ENCODE measurements at places on chromosomes 6 and 20.

GRCh38 chr6:128513878-128514277 lies 6.5 kb downstream of the PTPRK start:
- no peak for DNase-seq

DNA sequence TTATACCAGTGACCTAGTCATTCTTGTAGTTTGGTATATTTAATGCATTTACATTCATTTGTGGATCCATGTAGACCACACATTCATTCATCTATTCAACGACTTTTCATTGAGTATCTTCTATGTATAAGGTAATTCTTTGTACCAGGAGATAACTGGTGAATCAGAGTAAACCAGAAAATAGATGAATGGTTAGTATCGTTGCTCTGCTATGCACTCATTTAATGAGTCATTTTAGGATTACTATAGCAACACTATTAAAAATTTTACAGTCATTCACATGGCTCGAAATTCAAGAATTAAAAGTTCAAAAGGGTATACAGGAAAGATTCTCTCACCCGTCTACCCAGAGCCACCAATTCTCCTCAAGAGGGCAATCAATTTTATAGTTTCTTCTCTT lies 26.8 kb downstream of the DOK5 start:
- no peak for DNase-seq

GRCh38 chr20:34083137-34083536 lies 28.9 kb downstream of the EIF2S2 start:
- no peak for DNase-seq

DNA sequence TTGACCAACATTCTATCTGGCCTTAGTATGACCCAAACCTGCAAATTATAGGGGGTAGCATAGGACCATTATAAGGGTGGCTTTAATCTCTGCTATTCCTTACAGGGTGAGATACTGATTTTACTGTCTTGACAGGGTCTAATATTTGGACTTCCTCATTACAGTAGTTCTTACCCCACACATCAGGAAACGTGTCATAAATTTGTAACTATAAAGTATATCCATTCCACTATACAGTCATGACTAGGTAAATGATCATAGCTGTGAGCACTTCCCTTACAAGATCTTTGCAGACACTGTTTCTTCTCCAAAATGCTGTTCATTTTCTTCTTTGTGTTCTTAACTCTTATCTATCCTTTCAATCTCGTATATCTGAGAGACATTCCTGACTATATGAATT lies 518.7 kb upstream of the RNF217 start:
- no peak for DNase-seq

DNA sequence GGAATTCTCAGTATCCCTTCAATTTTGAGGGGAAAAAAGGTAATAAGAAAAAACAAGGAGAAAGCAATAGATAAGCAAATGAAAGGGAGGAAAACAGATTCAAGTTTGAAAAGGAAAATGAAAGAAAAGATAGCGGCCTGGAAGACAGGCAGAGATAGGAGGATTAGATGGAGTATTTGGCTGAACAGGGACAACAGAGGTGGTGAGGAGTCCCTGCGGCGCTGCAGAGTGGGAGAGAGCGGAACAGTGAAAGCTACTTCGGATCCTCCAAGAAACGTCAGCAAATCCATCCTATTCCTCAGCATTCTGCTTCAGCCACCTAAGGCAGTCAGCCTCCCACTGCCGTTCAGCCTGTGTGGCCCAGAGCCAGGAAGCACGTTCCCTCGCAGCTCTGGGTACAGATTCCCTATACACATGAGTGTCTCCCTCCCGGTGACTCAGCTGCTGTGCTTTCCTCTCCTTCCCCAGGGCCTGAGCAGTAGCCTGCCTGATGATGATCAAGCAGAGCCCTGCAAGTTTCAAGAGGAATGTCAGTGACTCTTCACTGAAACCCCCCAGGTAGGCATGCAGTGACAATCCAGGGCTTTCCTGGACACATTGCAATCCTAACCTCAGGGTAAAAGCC lies 43.4 kb upstream of the CDYL start:
- no peak for DNase-seq

DNA sequence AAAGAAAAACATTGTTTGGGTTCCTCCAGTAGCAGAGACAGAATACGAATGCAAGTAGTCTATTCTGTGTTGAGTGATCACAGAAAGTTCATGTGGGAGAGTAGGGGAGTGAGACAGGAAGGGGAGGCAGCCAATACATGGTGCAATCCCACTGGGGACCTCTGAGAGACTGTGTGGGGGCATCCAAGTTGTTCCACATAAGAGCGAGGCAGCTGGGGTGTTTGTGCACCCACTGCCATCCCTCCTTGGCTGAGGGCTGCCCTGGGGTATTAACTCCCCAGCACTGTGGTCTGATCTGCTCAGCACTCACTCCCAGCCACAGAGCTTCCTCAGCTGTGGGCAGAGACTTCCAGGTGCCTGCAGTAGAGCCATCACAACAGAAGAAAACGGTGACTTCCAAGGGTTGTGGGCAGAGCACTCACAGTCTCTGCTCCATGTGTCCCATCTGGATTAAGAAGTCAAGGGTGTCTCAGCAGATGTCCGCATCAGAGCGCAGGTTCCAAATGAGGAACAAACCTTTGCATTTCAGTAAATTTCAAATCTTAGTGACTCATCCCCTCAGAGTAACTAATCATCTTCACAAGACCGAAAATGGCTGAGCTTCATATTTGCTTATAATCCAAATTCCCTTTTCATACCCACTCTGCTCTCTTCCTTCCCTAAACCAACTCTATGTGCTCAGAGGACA lies 101.9 kb upstream of the NAA20 start:
- DNase-seq = no peak

DNA sequence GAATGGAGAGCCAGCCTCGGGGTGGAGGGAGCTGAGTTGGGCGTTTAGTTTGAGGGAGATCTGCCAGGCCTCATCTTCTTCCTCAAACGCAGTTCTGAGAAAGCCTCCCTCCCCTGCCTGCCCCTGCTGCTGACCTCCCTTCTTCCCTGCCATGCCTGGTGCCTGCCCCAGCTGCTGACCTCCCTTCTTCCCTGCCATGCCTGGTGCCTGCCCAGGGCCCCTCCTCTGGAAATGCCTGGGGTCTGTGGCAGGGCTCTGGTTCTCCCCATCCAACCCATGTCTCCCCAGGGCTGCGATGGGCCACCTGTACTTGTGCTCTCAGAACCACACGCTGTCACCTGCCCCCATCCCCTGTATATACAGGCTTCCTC lies 114.6 kb downstream of the VEGFA start:
- DNase-seq = no peak

GRCh38 chr6:11732036-11732631 lies 46.5 kb downstream of the ADTRP start:
- no peak for DNase-seq

DNA sequence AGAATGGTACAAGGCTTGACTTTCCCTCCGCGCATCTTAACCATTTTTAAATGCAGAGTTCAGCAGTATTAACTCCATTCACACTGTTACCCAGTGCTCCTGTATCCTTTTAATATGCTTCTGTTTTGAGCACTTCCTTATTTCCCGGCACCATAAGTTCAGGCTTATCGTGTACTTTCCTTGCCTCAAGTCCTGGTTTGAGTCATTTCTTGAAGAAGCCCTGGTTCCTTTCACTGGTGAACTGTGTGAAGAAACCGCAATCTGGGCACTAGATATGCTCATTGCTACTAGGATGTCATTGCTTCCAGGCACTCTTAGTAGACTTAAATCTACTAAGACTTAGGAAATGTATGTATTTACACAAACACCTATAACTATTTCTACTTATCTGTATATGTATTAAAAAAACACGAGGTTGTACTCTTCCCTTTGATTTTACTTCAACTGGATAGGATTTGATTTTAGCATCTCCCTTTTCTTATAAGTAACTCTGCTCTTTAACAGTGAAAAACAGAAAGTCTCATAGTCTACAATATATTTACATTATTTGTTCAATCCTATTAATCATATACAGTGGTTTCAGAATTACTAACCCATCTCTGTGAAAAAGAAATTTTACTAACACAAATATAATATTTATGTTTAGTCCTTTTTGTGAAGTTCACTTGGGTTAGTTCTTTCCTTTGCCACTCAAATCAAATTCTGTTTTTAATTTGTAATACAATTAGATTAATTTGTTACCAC lies 135.5 kb downstream of the CDKAL1 start:
- no peak for DNase-seq

DNA sequence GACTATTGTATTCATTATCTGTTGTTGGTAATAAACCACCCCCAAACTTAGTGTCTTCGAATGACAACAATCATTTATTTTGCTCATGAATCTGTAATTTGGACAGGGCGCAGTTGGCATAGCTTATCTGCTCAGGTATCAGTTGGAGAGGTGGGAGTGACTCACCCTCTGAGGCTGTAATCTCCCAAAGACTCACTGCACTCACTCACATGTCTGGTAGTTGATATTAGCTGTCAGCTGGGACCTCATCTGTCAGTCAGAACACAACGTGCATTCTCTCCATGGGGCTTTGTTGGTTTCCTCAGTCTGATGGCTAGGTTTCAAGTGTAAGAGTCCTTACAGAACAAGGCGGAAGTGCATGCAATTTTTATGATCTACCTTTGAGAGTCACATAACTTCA lies 219.0 kb upstream of the PRND start:
- DNase-seq = no peak

GRCh38 chr6:144543006-144543871 lies 258.1 kb downstream of the UTRN start:
- DNase-seq = no peak

- no peak for DNase-seq
Observed at GRCh38 chr6:169425628-169426370, 172.2 kb upstream of the THBS2 start.

DNA sequence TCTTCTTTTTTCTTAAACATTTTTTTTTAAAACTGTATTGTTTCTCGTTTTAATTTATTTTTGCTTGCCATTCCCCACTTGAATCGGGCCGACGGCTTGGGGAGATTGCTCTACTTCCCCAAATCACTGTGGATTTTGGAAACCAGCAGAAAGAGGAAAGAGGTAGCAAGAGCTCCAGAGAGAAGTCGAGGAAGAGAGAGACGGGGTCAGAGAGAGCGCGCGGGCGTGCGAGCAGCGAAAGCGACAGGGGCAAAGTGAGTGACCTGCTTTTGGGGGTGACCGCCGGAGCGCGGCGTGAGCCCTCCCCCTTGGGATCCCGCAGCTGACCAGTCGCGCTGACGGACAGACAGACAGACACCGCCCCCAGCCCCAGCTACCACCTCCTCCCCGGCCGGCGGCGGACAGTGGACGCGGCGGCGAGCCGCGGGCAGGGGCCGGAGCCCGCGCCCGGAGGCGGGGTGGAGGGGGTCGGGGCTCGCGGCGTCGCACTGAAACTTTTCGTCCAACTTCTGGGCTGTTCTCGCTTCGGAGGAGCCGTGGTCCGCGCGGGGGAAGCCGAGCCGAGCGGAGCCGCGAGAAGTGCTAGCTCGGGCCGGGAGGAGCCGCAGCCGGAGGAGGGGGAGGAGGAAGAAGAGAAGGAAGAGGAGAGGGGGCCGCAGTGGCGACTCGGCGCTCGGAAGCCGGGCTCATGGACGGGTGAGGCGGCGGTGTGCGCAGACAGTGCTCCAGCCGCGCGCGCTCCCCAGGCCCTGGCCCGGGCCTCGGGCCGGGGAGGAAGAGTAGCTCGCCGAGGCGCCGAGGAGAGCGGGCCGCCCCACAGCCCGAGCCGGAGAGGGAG lies 580 bp downstream of the VEGFA start:
- DNase-seq = peak; percentile 9

DNA sequence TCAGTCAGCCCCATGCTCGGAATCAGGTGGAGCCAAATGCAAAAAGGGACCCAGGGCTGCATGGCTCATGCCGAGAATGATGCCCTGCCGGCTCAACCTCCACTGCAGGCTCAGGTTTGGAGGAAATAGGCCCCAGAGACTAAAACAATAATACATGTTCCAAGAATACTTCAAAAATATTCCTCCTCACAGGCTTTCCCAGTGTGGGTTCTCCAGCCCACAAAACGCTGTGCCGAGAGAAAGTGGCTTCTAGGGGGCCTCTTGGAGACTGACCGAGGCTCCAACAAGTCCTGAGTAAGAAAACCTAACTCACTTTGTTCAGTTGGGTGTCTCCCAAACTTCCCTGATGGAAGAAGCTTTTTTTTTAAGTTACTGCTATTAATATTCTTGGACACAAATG lies 73.9 kb downstream of the BANF2 start:
- DNase-seq = no peak

GRCh38 chr6:74731204-74731603 lies 474.6 kb downstream of the COL12A1 start:
- DNase-seq = no peak

- DNase-seq = no peak
Observed at GRCh38 chr20:3759884-3760283, 7.7 kb downstream of the ADISSP start.

DNA sequence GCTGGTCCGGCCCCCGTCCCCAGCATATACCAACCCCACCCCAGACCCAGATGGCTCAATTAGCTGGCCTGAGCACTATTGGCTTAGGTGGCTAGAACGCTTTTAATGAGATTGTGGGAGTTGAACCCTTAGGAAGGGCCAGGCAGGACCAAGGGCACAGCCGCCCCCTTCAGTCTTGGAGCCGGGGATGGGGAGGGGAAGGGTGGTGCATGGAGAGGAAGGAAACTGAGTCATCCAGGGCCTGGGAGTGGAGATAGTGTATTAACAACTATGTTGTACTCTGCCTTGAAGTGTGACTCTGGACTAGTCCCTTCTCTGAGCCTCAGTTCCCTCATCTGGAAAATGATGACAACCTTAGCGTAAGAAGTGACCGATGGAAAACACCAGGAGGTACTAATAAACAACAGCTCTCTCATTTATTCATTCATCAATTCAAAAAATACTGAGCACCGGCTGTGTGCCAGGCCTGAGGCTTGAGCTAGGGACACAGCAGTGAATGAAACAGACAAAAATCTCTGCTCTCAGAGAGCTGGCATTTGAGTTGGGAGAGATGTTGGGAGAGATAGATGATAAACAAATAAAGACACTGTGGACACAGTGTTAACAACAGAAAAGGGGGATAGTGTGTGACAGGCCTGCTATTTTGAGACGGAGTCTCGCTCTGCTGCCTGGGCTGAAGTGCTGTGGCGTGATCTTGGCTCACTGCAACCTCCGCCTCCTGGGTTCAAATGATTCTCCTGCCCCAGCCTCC lies 11.5 kb downstream of the PEDS1 start:
- no peak for DNase-seq

DNA sequence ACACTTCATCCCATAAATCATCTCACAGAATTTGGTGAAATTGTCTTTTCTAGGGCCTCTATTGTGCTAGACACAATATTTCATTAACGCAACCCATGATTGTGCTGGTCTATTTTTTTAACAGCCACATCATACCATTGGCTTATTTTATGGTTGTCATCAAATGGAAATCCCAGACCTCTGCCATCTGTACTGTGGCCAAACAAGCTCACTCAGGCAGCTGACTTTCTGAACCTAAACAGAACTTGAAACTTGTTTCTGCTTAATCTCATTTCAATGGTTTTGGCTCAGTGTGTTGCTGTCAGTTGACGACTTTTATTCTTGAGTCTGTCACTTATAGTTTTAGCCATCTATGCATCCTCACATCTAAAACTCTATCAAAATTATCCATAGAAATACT lies 111.8 kb downstream of the HAO1 start:
- no peak for DNase-seq

Data from central memory CD4-positive, alpha-beta T cell (primary cell).